ENCODE measurements at places on chromosomes 12 and 14.

- DNase-seq, result no peak
Observed at GRCh38 chr12:46843811-46844210, 18.0 kb upstream of the SLC38A4 start.

DNA sequence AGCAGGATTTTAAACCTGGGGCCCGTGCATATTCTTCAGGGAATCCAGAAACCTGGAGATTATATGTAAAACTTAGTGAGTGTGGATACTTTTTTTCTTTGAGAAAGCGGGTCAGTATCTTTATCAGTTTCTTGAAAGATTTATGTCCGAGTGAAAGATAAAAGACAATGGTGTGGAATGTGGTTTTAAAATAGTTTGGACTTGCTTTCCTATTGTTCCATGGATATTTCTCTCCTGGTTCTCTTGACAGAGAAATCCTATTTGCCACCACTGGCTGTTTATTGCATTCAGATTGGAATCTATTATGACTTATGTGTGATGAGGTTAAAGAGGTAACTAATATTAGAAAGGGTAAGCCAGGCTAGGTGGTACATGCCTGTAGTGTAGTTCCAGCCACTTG is 27.4 kb downstream of the KTN1 start:
- no peak for DNase-seq

GRCh38 chr12:18486036-18486435 is 224.7 kb downstream of the PIK3C2G start:
- DNase-seq, result no peak

DNA sequence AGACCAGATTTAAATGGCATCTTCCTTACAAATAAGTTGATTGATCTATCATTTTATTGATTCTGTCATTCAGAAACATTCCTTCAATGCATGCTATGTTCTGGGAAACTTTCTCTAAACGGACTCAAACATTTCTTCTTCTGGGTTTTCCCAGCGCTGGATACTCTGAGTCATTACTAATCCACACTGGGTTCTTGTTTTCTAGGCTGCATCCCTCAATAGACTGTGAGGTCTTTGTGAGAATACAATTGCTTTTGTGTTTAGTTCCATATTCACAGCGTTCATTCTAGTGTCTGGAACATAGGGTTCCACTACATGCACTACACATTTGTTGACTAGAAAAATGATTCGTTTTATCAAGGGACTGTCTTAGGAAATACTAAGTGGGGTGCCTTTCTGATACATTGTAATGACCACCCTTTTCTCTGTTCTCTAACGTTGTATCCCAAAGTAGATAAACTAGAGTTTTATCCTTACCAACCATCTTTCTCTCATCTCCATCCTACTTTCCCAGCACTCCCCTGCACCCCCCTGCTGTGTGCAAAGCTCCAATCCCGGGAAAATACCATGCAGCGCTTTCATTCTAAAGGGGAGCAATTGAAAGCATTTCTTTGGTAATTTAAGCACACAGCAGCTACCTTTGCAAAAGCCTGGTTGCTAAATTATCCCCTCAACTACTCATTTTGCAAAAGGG is 878.7 kb downstream of the DIO2 start:
- no peak for DNase-seq

Measured in H4 (cell line).